ENCODE measurements at places on chromosomes 5 and 9. TPM values are rescaled to one million over a fixed set of nuclear protein-coding genes. Genes with fewer than 3 reads are reported as not detected.

Gene GPRIN1
- 0.70 TPM for polyA plus RNA-seq

Gene HK3
- 0.24 TPM for polyA plus RNA-seq

Gene IFNK
- not detected for polyA plus RNA-seq

Gene CDKN2B
- 0.82 TPM for polyA plus RNA-seq

Gene PCDHAC2
- 0.96 TPM for polyA plus RNA-seq

Gene ARHGEF37
- polyA plus RNA-seq, result 4.3 TPM

Gene ARID3C
- polyA plus RNA-seq, result not detected

Gene SV2C
- not detected for polyA plus RNA-seq

Gene TOR4A
- 3.5 TPM for polyA plus RNA-seq

Gene EFCAB9
- polyA plus RNA-seq, result not detected

Gene AFF4
- polyA plus RNA-seq, result 49.1 TPM

Gene FAT2
- 0.73 TPM for polyA plus RNA-seq

Gene GARIN3
- not detected for polyA plus RNA-seq

Gene NIPAL4
- polyA plus RNA-seq, result 0.89 TPM

Gene SVEP1
- polyA plus RNA-seq, result 26.6 TPM

Gene AGTPBP1
- 15.3 TPM for polyA plus RNA-seq

Gene SMU1
- 21.5 TPM for polyA plus RNA-seq

Gene KIF12
- 0.42 TPM for polyA plus RNA-seq

Gene UBAP1
- polyA plus RNA-seq, result 36.6 TPM

Gene SGCD
- 55.4 TPM for polyA plus RNA-seq

Gene LCN6
- polyA plus RNA-seq, result not detected

All from muscle of arm (tissue), 14 donors.